ENCODE measurements at places on chromosomes 5 and 9.
A peak's percentile ranks its signal among the peaks of the same experiment; 100 is the strongest.

- H3K27ac ChIP-seq = no peak overlapping the region
- H3K4me3 ChIP-seq = no peak overlapping the region
These were observed 396.3 kb downstream of the YTHDC2 start for GRCh38 chr5:113909782-113910181.

GRCh38 chr9:121886759-121887485, 206.2 kb downstream of the TTLL11 start:
- H3K36me3 ChIP-seq = no peaks in the 10 kb centered on the region
- peaks cover 14% of the 10 kb centered on the region for H3K4me1 ChIP-seq
- DNase-seq = no peak
- H3K27me3 ChIP-seq = no peaks in the 10 kb centered on the region
- H3K4me3 ChIP-seq = no peak overlapping the region
- no peak overlapping the region for H3K27ac ChIP-seq

GRCh38 chr9:107856633-107857032, 367.1 kb upstream of the KLF4 start:
- no peaks in the 10 kb centered on the region for H3K4me1 ChIP-seq
- no peak overlapping the region for H3K4me3 ChIP-seq
- no peak for DNase-seq
- H3K27me3 ChIP-seq = no peaks in the 10 kb centered on the region
- H3K36me3 ChIP-seq = no peaks in the 10 kb centered on the region

DNA sequence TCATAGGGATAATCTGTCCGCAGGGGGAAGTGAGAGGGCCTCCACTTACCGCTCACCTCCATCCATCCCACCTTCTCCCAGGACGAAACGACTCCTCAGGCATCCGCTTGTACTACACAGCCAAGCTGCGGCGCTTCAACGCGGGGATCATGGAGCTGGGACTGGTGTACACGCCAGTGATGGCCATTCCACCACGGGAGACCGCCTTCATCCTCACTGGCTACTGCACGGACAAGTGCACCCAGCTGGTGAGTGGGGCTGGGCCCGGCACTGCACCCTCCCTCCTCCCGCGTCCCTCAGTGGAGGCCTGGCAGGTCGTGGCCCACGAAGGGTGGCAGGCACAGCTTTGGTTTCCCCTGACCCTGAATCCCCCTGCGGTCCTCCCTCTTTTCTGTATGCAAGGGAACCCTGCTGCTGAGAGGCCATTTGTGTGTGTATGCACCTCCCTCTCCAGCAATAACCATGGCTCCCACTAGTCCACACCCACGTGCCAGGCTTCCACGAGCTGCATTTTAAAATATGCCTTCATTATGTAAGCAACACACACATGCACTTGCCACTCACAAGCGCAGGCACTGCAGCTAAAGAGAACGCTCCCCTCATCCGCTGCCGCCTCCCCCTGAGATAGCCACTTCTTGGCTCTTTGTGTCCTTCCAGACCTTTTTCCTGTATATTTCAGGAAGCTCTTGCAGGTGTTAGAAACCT, 11.8 kb downstream of the DBH start:
- no peak overlapping the region for H3K27ac ChIP-seq
- no peak for DNase-seq
- no peaks in the 10 kb centered on the region for H3K27me3 ChIP-seq
- H3K36me3 ChIP-seq = no peaks in the 10 kb centered on the region
- no peaks in the 10 kb centered on the region for H3K4me1 ChIP-seq

GRCh38 chr5:151805414-151806223, 33.9 kb downstream of the G3BP1 start:
- H3K4me3 ChIP-seq = no peak overlapping the region
- peaks cover 16% of the 10 kb centered on the region for H3K36me3 ChIP-seq
- no peak overlapping the region for H3K27ac ChIP-seq
- DNase-seq = no peak
- H3K4me1 ChIP-seq = no peaks in the 10 kb centered on the region
- no peaks in the 10 kb centered on the region for H3K27me3 ChIP-seq

DNA sequence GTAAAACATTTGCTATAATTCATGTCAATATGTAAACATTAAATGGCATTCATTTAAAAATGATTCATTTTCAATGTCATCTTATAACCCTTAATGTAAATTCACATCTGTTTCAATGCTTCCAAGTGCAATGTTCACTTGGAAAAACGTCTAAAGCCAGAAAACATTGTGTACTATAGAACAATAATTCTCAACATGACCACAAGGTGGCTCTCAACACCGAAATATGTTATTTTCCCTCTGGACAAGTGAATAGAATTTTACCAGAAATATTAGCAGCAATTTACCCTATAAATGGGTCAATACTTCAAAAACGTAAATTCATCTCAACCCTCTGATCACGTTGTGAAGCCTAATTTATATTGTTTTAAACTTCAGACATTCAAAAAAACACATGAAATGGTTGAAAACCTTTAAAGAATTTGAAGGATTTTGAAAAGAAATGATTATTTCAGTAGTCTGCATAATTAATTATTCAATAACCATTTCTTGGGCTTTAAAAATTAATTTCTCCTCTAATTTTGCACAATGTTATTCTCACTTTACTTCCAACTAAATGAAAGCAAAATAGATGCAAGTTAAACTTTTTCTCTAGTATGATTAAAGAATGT, 11.0 kb downstream of the CDH10 start:
- H3K4me1 ChIP-seq = no peaks in the 10 kb centered on the region
- H3K27ac ChIP-seq = no peak overlapping the region
- no peak overlapping the region for H3K4me3 ChIP-seq
- DNase-seq = peak; percentile 20

DNA sequence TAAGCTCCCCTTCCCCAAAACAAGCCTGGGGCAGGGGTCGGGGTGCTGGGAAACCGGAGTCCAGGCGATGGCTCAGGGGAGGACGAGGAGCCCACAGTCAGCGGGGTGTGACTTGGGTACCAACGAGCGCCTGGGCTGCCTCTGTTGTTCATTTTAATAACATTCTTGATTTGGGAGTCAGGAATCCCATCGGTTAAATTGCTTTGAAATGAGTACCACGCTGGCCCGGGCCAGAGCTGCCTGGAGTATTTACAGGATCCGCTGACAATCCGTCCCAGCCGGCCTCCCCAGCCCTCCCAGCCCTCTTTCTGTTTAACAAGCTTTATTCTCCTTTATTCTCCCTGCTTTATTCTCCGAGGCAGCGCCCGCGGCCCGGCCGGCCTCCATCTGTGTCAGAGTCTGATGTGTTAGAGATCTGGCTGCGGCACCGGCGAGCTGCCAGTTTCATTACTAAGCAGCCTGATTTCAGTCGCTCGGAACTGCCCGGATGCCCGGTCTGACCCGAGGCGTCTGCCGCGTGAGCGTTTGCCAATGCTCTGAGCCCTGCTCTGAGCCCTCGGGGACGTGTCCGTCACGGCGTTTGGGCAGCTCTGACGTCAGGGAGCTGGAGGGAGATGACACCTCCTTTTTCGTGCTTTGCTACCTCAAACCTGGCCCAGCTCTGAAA, 16.5 kb upstream of the QRFP start:
- no peak overlapping the region for H3K27ac ChIP-seq
- H3K36me3 ChIP-seq = no peaks in the 10 kb centered on the region
- DNase-seq = peak; percentile 37
- no peaks in the 10 kb centered on the region for H3K4me1 ChIP-seq

Measured in endothelial cell of umbilical vein (primary cell).